ENCODE measurements at places on chromosomes 3 and 15.

DNA sequence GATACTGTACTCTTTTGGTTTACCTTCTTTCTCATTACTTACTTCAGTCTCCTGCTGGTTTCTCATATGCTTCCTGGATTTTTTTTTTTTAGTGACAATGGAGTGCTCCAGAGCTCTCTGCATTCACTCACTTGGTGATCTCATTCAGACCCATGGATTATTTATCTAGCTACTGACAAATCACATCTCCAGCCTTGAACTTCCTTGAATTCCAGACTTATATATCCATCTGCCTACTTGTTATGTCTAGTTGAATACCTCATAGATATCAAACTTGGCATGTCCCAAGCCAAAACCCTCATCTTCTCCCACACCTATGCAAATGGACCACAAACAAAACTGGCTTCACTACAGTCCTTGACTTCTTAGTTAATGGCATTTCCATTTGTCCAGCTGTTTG is 234.7 kb upstream of the ZPLD1 start:
- DNase-seq, result no peak

- DNase-seq, result peak; percentile 30
These were observed 518.9 kb downstream of the SHQ1 start for GRCh38 chr3:72329354-72329753.

- no peak for DNase-seq
These were observed 2.2 kb upstream of the OXSM start for GRCh38 chr3:25787689-25788088.

DNA sequence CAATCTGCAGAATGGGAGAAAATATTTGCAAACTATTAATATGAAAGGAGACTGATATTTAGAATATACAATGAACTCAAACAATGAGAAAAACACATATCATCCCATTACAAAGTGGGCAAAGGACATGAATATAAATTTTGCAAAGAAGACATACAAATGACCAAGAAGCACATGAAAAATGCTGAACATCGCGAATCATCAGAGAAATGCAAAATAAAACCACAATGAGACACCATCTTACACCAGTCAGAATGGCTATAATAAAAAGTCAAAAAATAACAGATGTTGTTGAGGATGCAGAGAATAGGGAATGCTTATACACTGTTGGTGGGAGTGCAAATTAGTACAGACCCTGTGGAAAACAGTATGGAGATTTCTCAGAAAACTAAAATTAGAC is 83.6 kb downstream of the RAP2B start:
- DNase-seq, result no peak

DNA sequence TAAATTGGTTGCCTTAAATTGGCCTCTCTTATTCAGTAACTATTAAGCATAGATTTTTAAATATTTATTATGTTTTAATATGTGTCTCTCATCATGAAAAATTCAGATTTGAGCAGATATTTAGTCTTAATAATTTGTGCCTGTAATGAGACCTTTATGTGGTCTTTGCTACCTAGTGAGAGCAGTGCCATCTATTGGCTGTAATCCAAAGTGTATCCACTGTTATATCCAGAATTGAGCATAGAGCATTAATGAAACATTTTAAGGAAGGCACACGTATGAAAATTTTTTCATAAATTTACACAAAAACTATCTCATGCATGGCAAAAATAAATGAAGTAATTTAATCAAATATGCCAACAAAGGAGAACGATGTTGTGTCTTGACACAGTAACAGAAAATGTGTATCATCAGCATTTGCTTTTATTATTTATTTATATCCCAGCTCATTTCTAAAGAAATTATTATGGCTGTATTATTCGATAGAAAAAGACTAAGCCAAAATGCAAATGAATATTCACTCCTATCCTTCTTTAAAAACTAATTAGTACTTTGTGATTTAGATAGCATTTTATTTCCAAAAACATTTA is 203.5 kb downstream of the RSRC1 start:
- DNase-seq, result no peak

- no peak for DNase-seq
These were observed 22.8 kb upstream of the SPRED1 start for GRCh38 chr15:38229705-38230310.

- no peak for DNase-seq
These were observed 55.4 kb downstream of the BFSP2 start for GRCh38 chr3:133455281-133455680.

DNA sequence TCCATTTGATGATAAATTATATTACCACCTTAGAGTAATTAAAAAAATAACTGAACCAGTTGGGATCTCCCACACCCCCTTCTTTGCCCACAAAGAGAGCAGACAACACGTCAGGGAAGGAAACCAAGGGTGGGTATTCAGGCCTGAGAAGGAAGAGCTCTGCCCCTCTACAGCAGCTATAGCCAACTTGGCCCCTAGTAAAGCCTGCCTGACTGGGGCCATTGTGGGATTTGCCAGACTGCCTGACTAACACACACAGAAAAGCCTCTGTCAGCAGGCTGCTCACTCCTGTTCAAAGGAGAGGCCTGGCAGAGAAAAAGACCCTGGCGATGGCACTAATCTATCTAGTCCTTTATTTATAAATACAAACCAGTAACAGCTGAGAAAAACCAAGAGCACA is 41.4 kb downstream of the ATP8B4 start:
- DNase-seq, result no peak

- DNase-seq, result no peak
These were observed 198.9 kb downstream of the AGBL1 start for GRCh38 chr15:86278586-86278985.

GRCh38 chr3:179750720-179751328 is 98.0 kb downstream of the USP13 start:
- DNase-seq, result peak; percentile 40

DNA sequence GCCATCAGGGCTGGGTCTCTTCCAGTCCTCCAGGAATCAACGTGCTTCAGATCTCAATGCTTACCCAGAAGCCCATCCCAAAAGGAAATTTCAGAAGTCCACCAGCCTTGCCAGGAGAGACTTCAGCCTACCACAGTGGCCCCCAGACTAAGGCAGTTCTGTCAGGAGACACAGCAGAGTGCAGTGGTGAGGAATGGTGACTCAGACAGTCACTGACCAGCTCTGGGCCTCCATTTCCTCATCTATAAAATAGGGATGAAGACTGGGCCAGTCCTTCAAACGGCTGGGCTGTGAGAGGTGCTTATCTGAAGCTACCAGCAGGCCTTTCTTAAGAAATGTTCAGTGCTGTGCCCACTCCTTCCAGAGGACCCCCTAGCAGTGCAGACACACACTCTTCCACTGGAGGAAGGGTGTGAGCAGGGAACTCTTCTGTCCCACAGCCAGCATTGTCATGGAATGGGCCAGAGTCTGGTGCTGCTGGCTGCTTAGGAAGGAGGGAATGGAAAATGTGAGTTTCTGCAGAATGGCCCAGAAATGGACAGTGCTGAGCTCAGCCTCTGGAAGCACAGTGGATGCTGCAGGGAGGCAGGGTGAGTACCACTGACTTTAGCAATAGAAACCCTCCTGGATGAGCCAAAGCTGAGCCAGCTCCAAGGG is 41.6 kb upstream of the DUSP7 start:
- no peak for DNase-seq

DNA sequence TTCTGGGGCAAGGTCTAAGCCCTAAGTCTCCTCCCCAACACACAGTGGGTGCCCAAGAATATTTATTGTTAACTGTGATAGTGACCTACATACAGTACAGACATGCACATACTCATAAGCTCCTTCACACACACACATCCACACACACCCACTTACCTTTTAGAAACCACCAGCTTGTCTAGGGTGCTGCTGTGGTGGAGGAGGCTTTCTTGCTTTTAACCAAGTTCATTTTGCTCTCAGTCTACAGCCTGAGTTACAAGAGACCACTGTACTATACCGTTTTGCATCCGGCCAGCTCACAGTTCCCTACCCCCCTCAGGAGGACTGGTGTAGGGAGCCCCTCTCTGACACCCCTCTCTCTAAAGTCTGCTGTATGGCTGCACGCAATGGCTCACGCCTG is 16.7 kb downstream of the DAPK2 start:
- DNase-seq, result no peak

- peak; percentile 17 for DNase-seq
These were observed 31.6 kb upstream of the UBE2Q2 start for GRCh38 chr15:75811626-75812025.

DNA sequence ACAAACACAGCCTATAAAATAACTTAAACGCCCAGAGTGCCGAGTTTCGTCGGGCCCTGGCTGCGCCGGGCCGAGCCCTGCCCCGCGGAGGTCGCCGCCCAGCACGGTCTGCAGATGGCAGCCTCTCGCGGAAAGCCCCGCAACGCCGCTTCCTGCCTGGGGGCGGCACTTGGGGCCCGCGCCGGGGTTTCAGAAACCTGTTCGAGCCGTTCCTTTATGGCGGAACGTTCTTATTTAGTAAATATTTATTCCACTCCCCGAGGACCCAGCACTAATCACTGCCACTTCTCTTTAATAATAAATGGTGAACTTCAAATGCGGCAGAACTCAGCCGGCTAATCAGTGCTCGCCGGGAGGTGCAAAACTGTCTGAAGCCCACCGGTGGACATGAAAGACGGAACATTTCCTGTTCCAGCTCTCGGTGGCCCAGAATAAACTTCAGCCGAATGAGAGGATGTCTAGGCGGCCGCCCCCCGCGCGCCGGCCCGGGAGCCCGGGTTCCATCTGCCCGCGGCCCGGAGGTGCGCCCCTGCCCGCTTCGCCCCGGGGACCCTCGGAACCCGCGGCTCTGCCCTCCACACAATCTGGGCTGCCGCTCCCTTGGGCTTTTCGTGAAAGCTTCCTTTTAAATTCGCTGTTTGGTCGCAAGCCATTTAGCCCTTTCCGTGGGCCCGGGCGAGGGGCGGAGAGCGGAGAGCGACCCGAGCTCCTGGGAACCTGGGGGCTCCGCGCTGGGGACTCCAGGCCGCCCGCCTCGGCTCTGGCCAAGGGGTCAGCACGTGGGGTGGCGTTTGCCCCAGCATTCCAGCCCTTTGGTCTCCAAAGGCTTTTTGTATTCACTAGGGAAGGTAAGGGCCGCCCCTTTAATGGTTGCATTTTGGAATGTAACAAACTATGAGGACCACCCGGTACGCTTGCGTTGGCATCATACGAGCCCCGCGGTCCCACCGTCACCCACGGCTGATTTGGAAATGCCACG is 110.8 kb upstream of the ATP11B start:
- peak; percentile 70 for DNase-seq

DNA sequence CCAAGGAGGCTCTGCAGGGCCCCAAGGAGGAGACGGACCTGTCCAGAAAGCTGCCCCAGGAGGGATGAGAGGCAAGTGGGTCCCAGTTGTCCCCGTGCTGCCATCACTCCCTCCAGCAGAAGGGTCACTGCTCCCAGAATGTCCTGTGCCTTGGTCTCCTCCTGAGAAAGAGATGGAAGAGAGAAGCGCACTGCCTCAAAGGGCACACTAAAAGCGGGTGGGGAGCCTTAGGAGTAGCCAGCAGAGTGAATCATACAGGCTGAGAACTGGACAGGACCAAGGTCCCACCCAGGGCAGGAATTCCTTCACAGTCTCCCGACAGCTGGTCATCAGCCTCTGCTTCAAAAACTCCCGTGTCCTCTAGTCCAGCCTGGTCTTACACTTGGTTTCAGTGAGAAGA is 4.6 kb downstream of the THPO start:
- DNase-seq, result peak; percentile 71

DNA sequence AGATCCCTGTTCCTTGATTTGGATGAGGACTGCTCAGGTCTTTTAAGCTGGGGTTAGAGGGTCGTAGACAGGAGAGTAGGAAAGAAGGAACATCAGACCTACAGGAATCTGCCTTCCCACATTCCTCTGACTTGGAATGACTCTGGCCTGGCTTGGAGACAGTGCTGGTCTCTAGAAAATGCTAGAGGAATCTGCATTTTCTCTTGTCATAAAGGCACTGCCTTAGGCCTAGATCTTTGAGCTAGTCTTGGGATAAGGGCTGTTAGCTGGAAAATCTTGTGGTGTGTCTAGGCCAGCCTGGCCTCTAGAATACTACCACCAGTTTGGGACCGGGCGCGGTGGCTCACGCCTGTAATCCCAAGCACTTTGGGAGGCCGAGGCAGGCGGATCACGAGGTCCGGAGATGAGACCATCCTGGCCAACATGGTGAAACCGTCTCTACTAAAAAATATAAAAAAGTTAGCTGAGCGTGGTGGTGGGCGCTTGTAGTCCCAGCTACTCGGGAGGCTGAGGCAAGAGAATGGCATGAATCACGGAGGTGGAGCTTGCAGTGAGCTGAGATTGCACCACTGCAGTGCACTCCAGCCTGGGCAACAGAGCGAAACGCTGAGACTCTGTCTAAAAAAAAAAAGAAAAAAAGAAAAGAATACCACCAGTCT is 17.3 kb upstream of the BSN start:
- DNase-seq, result no peak

DNA sequence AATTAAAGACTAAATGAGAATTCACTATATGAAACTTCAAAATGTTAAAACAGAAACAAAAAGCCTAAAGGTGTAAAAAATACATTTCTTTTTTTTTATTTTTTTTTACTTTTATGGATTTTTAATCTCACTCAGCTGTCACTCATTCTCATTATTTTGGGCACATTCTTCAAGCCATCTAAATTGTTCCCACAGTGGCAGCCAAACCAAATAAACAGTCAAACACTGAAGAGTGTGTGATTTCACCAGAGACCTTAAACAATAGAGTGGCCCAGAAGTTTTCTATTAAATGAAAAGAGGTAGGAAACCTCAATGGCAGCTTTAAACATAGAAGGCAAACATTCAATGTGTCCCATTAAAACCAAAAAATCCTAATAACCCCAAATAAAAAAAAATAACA is 616.1 kb downstream of the OTOL1 start:
- DNase-seq, result no peak

- DNase-seq, result no peak
These were observed 381.2 kb downstream of the RSL24D1 start for GRCh38 chr15:54815556-54815955.

DNA sequence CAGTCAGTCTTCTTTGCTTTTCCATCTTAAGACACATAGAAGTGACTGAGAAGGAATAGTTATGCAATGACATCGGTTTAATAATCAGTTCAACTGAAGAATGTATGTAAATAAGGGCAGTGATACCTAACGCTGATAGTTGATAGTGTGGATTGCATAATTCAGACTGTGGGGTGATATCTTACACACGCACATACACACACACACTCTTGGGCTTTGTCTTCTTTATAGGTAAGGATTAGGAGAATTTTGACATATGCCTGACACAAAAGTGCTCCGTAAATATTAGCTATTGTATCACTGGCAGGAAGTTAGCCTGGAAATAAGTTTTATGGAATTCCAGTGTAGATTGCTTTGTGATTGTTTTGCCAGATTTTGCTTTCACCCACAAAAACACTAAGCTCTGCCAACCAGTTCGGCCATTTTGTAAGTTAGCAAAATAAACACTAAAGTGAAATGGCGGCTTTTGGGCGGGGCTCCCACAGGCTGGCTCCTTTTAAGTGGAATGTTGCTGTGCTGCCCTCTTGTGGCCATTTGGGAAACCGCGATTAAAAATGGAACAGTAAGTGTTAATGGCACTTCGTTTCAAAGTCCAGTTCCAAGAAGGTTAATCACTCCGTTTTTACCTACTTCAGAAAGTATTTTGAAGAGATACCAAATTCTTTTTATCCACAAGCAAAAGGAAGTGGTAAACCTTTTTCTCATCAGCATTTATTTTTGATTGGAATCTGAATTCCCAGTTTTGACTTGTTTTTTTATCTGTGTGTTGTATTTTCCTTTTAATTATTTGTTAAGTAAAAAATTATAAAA is 17.7 kb downstream of the CHD2 start:
- DNase-seq, result peak; percentile 77

GRCh38 chr15:70348226-70348543 is 250.5 kb upstream of the TLE3 start:
- DNase-seq, result no peak
